Activated CD4-positive, alpha-beta T cell treated with anti-CD3 and anti-CD28 coated beads, Interleukin-2, amount 10 ng/mL, durations not matched to agents 7 days and 5 days (primary cell): ENCODE measurements at places on chromosomes 12 and 14. TPM values are rescaled to one million over a fixed set of nuclear protein-coding genes. Genes with fewer than 3 reads are reported as not detected.

Gene PTPRB
- total RNA-seq, result not detected

Gene TGM1
- 6.5 TPM for total RNA-seq

Gene TBX3
- not detected for total RNA-seq

GRCh38 chr12:40618636-40619035, 73.6 kb upstream of the CNTN1 start:
- DNase-seq, result no peak

- DNase-seq, result no peak
Measured at GRCh38 chr12:115013236-115013981, 329.4 kb upstream of the TBX3 start.

GRCh38 chr12:100497105-100497795, 23.6 kb downstream of the NR1H4 start:
- no peak for DNase-seq

DNA sequence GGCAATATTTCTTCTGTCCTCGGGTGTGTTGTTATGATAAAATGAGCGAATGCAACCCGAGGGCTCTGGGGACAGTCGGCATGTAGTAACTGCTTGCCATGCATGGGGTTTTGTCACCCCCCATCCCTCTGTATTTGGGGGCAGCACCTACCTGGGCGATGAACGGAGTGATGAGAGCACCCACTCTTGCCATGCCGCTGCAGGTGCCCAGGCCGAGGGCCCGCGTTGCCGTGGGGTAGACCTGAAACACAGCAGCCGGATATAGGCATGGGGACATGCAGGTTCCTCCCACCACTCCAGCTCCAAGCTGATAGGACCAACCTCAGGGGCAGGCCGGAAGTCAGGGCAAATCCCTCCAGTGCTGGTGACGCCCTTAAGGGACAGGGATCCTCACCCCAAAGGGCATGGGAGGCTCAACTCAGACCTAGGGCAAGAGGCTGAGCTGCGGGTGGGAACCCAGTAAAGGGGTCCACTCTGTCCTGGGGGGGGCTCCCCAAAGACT, 35.8 kb downstream of the DAO start:
- DNase-seq, result no peak

GRCh38 chr12:127170226-127171180, 1096.5 kb upstream of the TMEM132C start:
- no peak for DNase-seq

GRCh38 chr12:130521375-130522124, 183.9 kb downstream of the PIWIL1 start:
- DNase-seq, result no peak

DNA sequence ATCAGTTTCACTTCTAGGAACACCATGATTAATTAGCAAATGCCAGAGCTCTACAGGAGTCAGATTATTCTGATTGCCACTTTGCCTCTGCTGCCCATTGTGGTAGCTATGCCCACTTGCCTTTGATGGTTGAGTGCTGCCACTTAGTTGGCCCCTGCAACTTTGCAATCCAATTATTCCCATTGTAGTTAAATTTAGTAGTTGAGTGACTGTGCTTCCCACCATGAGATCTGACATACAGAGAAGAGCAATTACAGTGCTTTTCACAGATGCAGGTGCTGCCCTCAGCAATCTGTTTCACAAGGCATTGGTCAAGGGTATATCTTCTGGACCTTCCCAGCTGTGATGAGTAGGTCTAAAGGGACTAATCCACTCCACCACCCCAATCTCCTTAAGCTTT, 468.4 kb upstream of the RGS6 start:
- DNase-seq, result no peak
